ENCODE measurements at places on chromosomes 6 and 20.

- no peak for DNase-seq
These were observed 11.1 kb downstream of the TRDN start for GRCh38 chr6:123625696-123626095.

GRCh38 chr6:73885393-73885792 lies 189.4 kb downstream of the CD109 start:
- no peak for DNase-seq

DNA sequence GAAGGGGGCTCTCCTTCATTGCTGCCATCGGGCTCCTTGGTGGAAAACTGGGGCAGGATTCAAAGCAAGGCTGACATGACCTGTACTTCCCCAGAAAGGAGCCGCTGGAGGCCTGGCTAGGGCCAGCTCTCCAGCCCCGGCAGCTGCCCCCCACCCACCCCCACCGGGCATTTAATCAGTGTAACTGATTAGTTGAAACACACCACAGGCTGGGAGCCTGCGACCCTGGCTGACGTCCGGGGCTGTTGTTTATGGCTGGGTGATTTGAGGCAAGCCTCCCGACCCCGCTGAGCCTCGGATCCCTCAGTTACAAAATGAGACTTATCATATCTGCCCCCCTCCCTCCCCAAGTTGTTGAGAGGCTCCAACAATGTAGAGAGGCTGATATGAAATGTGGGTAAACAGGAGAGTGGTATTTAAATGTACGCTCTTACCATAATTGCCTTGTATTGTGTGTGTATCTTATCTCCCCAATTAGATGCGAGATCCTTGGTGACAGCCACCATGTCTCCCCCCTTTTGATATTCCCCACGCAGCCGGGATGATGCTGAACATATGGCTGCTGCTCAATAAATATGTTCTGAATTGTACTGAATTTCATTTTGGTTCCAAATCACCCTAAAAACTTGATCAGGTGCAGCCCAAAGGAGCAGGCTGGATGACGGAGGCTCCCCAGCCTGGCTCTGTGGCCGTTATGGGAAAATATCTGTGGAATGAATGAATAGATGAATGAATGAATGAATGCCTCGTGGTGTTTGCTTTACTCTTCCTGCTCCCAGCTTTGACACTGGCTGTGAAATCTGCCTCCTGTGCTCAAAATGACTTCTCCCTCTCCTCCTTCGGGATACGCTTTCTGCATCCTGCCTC lies 31.8 kb upstream of the APCDD1L start:
- DNase-seq, result no peak

- DNase-seq, result no peak
These were observed 37.1 kb downstream of the TOP1 start for GRCh38 chr20:41065716-41066115.

GRCh38 chr6:105649192-105649591 lies 246.3 kb upstream of the PREP start:
- DNase-seq, result no peak

- no peak for DNase-seq
These were observed 109.3 kb upstream of the MTHFD1L start for GRCh38 chr6:150756173-150756572.

- DNase-seq, result no peak
These were observed 78.2 kb upstream of the EEF1E1 start for GRCh38 chr6:8180327-8181159.

DNA sequence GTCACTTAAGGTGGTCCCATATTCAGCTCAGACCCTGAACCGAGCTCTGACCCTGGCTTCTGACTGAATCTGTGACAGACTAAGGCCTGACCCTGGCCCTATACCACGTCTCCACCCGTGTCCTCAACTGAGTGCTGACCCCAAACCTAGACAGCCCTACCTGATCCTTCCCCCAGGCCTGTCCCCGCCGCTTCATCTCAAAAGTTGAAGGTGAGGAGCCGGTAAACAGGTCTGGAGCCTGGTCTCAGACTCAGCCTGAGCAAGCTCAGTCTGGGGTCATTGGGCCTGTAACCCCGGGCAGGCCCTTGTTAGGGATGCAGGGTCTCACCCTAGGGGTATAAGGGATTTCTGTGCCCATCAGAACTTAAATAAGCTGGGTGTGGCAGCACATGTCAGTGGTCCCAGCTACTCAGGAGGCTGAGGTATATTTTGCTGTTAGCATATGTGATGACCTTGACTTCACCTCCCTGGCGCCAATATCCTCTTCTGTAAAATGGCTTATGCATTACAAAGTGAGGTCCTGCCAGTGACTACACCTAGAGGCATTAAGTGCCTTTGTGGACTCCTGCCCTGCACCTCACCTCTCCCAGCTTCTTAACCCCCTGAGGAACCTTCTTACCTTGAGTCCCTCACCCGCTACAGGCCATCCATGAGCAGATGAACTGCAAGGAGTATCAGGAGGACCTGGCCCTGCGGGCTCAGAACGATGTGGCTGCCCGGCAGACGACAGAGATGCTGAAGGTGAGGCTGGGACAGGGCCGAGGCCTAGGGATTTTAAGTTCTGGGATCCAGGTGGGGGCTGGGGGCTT lies 20.0 kb downstream of the RBCK1 start:
- no peak for DNase-seq

GRCh38 chr6:168047841-168048723 lies 30.9 kb downstream of the FRMD1 start:
- DNase-seq, result no peak

- DNase-seq, result no peak
These were observed 203.8 kb upstream of the LRFN2 start for GRCh38 chr6:40791004-40791403.

DNA sequence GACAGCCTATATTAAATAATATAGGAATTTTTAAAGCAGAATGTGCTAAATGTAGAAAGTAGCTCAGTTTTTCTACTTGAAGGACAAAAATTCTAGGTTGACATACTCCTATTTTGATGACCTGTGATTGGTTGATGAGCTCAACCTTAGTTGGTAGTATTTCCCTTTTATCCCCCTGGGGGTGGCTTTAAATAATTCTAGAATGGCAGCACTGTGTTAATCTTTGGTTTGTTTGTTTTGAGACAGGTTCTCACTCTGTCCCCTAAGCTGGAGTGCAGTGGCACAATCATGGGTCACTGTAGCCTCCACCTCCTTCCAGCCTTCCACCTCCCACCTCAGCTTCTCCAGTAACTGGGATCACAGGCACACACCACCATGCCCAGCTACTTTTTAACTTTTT lies 29.2 kb downstream of the FARS2 start:
- no peak for DNase-seq

Data from CD4-positive, alpha-beta memory T cell (primary cell).